ENCODE measurements at places on chromosomes 16 and 17.

- no peak for DNase-seq
These were observed 10.0 kb downstream of the SNN start for GRCh38 chr16:11677959-11678881.

DNA sequence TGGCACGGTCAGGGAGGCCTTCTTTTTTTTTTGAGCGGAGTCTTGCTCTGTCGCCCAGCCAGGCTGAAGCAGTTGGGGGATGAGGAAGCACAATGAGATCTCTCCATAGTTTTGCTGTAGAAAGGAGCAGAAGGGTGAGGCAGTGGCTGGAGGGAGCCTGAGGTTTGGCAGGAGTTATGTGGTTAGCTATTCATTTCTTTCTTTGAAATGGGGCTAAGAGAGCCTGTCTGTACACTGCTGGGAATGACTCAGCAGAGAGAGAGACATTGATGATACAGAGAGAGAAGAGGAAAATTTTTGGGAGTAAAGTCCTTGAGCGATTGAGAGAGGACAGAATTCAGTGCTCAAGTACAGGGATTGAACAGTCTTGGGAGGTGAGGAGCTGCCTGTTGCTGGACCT, 22.1 kb downstream of the NOS2 start:
- no peak for DNase-seq

DNA sequence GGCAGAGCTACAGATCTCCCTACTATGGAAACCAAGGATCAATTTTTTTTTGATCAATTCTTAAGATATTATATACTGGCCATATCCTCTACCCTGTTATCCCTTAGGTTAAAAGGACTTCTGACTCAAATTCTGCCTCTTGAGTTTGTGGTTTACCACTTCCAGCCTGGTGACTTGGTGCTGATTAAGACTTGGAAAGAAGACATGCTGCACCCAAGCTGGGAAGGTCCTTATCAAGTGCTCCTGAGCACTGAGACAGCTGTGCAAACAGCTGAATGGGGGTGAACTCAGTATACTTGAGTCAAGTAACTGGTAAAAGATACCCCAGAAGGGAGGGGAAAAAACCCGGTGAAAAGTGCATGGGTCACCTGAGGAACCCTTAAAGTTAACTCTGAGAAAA, 20.5 kb upstream of the SPACA3 start:
- DNase-seq = no peak

DNA sequence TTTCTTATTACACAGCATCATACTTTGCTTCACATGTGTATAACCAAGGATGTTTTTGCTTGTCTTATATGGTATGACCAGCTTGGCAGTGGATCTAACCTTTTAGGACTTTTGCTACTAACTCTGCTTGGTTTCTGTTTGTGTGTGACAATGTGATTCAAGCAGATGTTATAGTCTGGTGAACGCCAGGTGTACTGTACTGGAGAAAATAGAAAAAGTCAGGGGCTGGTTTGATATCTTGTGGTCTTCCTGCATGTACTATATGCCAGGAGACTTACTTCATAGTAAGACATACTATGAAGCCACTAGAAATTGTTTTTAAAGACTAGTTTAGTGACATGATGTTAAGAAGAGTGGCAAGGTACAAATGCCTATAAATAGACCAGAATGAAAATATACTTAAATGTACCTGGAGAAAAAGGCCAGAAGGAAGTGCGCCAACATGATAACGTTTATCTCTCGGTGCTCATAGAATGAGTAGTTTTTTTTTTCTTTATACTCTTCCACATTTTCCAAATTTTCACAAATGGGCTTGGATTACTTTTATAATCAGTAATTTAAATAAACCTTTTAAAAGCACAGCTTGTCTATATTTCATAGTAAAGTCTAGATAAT, 112.3 kb downstream of the PRKCA start:
- DNase-seq = no peak

GRCh38 chr16:57366544-57367040, 5.7 kb upstream of the CX3CL1 start:
- no peak for DNase-seq

- DNase-seq = no peak
These were observed 8.4 kb downstream of the MYO1C start for GRCh38 chr17:1484060-1484535.

GRCh38 chr16:21590287-21590686, 9.1 kb upstream of the METTL9 start:
- DNase-seq = no peak

GRCh38 chr17:79983456-79983855, 52.2 kb downstream of the TBC1D16 start:
- DNase-seq = no peak

GRCh38 chr17:73347351-73347750, 35.5 kb upstream of the CDC42EP4 start:
- DNase-seq = no peak

GRCh38 chr16:85718682-85719081, 29.9 kb upstream of the GINS2 start:
- peak; percentile 38 for DNase-seq

GRCh38 chr16:4733211-4733742, 794 bp downstream of the ANKS3 start:
- DNase-seq = no peak

DNA sequence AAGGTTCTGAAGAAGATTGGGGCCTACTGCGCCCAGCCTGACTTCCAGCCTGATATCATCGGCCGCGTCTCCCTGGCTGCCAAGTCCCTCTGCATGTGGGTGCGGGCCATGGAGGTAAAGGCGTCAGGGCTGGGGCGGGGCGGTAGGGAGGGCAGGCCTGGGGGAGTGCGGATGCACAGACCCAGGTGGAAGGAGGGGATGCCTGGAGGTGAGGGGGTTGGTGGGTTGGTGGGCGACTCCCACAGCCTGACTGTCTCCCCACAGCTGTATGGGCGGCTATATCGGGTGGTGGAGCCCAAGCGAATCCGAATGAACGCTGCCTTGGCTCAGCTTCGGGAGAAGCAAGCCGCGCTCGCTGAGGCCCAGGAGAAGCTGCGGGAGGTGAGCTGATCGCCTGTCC, 26.8 kb upstream of the KDM6B start:
- DNase-seq = no peak

DNA sequence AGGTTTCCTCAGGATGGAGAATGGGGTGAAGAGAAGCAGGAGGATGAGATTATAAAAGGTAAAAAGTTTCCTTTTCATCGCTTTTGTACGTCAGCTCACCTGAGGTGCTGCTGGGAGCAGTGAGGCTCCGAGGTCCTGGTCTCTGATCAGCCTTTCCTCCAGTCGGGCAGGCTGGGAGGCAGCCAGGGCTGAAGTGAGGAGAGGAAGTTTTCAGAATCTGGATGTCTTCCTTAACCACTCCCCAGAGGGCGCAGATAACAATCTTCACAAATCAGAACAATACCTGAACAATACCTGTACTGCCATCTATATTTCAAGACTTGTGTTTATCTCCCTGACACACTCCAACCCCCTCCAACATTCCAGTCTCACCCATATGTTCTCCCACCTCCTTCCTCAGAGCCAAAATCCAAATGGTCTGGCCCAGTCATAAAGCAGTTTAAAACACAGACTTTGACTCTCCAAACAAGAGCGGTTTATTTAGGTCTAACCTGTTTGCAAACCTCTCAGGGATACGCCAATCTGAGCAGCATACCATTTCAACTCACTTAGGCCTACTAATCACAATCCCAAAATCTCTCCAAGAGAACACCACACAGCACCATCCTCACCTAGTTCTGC, 6.8 kb downstream of the ZNF18 start:
- no peak for DNase-seq

GRCh38 chr17:45270828-45271418, 9.0 kb upstream of the SPATA32 start:
- peak; percentile 37 for DNase-seq

GRCh38 chr17:70134042-70134441, 35.3 kb upstream of the KCNJ2 start:
- no peak for DNase-seq

DNA sequence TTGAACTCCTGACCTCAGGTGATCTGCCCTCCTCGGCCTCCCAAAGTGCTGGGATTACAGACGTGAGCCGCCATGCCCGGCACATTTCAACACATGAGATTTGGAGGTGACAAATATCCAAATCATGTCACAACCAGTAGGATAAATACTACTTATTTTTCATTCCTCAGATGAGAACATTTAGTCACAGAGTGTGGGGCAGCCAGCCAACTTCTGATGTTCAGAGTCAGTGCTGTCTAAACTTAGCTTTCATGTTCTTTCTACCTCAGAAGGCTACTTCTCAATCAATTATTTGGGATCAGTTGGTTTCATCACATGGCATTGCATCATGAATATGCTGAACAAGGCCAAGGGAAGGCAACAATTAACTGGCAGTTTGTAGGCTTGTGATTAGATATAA, 134.5 kb downstream of the CDH13 start:
- no peak for DNase-seq

GRCh38 chr17:58870747-58871146, 115.1 kb downstream of the PPM1E start:
- no peak for DNase-seq

All from memory B cell (primary cell).